ENCODE measurements at places on chromosomes 16 and 17.

DNA sequence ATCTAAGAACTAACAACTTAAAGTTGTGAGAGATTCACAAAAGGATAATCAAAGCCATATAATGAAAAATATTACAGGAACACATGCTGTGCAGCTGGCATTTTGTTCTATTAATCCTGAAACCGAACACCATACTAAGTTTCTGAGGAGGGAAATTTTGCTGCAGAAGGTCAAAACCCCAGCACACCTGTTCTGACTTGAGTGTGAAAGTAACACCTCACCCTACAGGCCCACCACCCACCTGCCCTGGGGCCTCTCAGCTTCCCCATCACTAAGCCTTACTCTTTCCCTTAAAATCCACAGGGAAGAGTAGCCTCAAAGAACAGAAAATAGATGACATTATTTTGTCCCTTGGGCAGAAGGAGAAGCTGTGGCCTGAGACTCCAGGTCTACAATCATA lies 44.8 kb downstream of the STAT5A start:
- no peak for DNase-seq

DNA sequence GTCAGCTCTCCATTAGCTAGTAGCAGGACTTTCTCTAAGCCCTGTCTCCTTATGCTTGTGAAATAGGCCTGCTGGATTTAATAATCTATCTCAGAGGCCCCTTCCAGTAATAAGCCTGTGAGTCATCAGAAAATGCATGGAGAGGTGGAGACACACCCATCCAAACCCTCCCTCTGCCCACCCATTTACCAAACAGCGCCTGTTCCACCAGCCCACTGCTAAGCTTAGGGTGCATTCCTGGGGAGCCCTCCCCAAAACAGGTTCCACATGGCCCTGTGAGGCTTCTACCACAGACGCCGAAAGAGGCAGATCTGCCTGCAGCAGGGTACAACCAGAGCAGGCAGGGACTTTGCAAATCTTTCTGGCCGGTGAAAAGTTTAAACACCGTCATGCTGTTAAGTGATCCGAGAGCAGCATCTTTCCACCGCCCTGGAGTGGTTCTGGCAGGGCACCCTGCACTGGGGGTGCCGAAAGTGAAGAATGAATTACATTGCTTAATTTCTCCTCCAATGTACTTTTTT lies 99.3 kb downstream of the GAS7 start:
- DNase-seq: peak; percentile 20

DNA sequence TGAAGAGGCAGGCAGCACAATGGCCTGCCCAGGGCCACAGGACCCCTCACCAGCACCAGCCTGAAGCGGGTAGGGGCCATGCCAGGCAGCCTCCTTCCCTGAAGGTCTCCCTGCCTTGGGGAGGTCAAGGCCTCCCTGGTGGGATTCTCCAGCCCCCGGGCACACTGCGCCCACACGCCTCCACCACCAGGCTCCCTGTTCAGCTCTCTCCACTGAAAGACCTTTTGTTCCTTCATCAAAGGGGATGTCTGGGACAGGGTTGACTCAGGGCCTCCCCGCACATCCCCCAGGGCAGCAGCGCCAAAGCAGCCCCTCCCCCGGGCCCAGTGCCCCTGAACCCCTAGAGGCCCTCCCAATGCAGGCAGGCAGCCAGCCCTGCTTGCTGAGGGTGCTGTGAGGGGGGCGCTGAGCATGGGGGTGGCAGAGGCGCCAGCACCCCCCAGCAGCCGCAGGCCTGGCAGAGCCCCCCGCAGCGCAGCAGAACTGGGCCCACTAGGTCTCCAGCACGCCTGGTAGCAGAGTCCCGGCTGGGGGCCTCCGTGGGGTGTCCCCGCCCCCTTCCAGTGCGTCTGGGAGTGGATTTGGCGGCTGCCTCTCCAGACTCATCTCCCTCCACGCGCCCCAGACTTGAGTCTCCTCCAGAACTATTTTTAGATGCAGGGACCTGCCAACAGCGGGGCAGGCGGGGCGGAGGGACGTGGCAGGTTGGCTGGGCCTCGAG lies 13.1 kb downstream of the BCAR1 start:
- DNase-seq: peak; percentile 43

DNA sequence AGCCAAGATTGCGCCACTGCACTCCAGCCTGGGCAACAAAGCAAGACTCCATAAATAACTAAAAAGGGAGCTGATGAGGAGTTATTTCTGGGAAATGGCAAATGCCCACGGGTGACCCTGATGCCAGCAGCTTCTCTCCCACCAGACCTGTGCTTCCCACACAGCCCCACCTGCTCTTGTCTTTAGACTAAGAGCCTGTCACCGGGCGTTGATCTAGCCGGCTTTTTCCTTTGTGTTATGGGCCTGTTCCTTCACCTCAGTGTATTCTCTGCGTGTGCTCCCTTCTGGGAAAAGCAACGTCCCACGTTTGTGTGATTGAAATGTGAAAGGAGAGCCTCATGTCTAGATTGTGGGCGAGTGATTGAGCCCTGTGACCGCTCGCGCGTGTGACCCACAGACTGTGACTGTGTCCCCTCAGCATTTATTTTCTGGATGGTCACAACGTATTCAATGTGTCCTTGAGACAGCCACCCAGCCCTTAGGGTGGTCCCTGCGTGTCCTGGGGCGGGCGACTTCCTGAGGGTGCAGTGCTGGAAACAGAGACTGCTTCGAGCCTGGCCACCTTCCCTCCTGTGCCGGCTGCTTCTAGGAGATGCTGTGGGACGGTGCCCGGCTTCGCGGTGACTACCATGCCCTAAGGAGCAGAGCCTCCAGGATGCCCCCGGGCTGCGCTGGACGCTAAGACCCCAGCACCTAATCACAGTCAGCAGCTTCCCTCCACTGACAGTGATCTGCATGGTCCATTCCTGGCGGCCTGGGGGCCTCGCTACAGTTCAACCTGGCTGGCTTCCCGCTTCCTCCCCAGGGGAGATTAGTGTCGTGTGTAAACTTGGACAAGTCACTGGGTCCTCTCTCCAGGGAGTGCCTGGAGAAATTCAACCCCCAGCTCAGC lies 7.8 kb upstream of the RNPS1 start:
- no peak for DNase-seq

GRCh38 chr16:14491861-14492529 lies 138.1 kb downstream of the PARN start:
- no peak for DNase-seq

GRCh38 chr16:84307209-84307954 lies 12.7 kb downstream of the WFDC1 start:
- no peak for DNase-seq

GRCh38 chr17:65548269-65548969 lies 13.0 kb downstream of the AXIN2 start:
- no peak for DNase-seq

GRCh38 chr17:41625602-41626001 lies 1.2 kb upstream of the KRT17 start:
- no peak for DNase-seq

DNA sequence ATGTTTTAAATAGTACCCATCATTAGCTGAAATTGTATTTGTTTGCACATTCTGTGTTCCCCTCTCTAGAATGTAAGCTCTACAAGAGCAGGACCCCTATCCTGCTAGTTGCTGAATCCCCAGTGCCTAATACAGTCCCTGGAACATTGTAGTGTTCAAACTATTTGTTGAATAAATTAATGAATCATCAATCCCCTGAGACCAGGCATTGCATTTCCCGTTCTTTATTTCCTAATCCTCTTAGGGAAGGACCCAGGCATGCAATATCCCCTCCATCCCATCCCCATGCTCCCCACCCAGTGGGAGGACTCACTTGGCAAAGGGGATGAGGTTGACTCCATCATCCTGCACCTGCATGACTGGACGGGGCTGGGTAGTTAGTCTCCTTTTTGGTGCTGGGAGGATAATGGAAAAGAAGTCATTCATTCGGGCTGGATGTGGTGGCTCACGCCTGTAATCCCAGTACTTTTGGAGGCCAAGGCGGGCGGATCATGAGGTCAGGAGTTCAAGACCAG lies 3.2 kb downstream of the INCA1 start:
- DNase-seq: no peak

- DNase-seq: no peak
Observed at GRCh38 chr17:4293572-4293971, 29.8 kb upstream of the ANKFY1 start.

GRCh38 chr17:37802712-37803416 lies 58.0 kb upstream of the HNF1B start:
- DNase-seq: no peak

DNA sequence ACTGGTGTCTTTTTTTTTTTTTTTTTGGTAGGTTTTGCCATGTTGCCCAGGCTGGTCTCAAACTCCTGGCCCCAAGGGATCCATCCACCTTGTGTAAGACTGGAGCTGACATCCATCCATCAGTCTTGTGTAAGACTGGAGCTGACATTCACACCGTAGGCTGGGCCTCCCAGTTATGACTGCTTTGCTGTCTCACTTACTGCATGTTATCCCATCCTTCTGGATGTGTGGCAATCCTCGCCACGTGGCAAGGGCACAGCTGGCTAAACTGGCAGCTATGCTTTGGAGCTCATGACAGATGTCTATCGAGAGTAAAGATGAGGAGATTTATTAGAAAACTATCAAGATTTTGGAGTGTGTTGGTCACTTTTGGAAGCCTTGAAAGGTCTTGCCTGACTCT lies 115.1 kb downstream of the ABCA8 start:
- no peak for DNase-seq

GRCh38 chr16:80804056-80804525 lies 307 bp downstream of the CDYL2 start:
- DNase-seq: peak; percentile 22

DNA sequence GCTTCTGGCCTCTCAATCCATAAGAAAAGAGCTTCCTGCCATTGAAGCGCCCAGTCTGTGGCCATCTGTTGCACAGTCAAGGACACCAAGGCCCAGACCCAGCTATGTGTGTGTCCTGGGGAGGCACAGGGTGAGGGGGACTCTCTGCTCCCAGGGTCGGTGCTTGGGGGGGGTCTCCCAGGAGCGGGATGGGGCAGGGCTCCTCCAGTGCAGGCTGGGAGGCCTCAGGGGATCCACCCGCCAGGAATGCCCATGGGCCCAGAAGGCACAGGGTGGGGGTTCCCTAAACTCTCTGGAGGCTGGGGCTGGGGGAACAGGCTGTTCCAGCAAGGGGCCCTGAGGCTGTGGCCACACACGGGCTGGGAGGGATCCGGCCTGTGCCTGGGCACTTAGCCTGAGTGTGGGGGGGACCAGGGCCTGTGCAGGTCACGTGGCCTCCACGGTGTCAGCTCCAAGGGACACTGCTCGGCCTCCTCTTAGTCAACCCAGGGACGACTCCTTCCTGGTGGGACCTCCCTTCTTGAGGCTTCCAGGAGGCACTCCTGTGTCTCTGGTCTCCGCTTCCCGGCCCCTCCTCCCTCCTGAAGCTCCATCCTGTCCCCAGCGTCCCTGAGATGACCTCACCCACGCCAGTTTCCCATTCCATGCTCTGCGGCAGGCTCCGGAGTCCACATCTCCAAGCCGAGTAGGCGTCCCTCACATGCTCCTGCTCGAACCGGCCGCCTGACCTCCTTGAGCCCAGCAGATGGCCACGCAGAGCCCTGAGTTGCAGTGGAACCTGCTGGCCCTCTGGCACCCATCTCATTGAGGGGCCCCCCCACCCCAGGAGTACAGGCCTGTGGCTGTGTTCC lies 23.1 kb upstream of the BAHCC1 start:
- DNase-seq: peak; percentile 67

DNA sequence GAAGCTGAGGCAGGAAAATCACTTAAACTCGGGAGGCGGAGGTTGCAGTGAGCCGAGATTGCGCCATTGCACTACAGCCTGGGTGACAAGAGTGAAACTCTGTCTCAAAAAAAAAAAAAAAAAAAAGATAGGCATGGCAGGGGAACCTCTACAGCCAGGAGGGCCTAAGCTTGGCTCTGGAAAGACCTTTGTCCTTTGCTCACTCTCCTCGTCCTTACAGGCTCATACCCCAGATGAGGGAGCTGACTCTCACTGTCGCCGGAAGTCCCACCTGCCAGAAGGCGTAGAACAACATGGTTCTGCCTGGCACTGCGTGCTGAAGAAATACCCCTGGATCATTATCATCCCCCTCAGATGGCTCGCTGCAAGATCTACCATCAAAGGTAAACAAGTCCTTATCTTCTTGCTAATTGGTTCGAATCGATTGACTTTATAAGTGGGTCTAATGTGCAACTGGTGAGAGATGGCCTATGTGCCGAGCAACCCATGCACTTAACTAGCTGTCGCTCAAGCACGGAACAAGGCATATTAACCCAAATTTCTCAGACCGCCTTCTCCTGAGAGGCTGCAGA lies 29.7 kb downstream of the RTN4RL1 start:
- DNase-seq: no peak

DNA sequence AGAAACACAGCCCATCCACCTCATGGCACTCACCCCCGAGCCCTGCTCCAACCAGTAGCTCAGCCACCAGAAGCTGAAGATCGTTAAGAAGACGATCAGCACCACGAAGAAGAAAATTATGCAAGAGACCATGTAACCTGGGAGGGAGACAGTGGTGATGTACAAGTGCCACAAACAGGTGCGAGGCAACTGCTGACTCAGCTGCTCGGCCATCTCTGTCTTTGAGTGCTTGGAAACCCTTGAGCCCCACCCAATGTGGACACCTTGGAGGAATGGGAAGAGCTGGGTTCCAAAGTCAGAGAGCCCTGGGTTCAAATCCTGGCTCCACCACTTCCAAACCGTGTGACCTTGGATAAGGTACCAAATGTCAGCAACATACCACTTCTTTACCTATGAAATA lies 38.1 kb upstream of the ABCC12 start:
- DNase-seq: no peak

DNA sequence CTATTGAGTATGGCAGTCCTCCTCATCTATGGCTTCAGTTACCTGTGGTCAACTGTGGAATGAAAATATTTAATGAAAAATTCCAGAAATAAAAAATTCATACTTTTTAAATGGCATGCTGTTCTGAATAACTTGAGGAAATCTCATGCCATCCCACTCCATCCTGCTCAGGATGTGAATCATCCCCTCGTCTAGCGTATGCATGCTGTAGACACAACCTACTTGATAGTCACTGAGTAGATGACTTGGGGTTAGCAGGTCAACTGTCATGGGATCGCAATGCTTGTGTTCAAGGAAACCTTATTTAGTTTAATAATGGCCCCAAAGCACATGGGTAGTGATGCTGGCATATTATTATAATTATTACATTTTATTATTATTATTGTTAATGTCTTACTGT lies 4.8 kb upstream of the VAC14 start:
- no peak for DNase-seq

GRCh38 chr17:75549246-75550138 lies 24.0 kb downstream of the LLGL2 start:
- DNase-seq: peak; percentile 81

DNA sequence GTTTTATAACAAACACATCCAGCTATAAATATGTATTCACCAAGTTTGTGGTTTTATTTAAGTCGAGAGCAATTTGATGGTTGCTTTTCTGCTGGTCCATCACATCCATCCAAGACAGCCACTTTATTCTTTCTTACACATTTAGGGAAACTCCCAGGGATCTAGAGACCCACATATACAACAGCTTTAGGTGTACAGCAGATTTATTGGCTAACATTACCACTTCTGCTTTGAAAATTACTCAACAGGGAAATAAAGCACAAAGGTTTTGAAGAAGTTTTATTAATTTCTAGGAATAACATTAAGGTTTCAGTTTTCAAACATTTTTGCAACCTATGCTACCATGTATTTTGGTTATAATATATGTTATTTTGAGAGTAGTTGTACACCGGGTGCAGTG lies 6.9 kb downstream of the ERCC4 start:
- DNase-seq: no peak

GRCh38 chr16:46871597-46871996 lies 12.6 kb upstream of the GPT2 start:
- peak; percentile 74 for DNase-seq

All from ELF-1 (cell line).